ENCODE measurements at places on chromosomes 2 and 18.

- no peak for DNase-seq
These were observed 43.0 kb upstream of the HNMT start for GRCh38 chr2:137921105-137921880.

DNA sequence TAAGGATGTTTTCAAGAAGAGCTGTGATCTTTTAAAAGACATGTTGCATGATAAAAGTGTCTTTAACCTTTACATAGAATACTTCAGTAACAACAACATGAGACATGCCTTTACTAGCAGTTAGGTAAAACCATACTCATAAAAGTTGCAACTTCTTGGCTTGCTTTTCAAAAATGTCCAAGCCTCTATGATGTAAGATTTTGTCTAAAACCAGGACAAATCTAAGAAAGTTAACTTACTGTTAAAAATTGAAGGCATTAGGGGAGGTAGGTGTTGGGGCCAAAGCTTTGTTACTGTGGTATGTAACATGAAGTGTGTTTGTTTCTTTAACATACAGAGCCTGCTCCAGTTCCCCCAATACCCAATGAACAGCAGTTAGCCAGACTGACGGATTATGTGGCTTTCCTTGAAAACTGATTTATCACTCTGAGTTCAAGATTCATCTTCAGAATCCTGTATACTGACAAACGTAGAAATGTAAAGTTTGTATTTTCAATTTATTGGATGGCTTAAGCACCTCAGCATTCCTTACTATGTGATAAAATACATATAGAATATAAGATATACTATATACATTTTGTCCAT is 11.7 kb downstream of the COPS8 start:
- DNase-seq: no peak

GRCh38 chr2:38217401-38218188 is 141.6 kb upstream of the CYP1B1 start:
- DNase-seq: no peak

DNA sequence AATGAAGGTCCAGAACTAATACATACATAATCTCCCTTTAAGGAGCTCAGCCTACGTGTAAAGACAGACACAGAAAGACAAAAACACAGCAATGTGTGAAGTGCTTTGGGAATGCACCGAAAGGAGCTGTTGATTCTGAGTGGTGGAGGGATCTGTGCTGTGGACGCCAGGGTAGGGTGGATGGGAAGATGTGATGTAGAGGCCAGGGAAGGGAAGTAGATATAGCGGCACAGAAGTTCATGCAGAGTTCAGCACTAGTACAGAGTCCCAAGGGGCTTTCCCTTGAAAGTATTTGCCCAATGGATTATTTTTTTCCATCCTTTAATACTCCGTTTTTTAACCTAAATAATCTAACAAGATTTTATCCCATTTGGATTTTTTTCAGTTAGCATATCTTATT is 32.1 kb upstream of the DOCK10 start:
- DNase-seq: no peak

DNA sequence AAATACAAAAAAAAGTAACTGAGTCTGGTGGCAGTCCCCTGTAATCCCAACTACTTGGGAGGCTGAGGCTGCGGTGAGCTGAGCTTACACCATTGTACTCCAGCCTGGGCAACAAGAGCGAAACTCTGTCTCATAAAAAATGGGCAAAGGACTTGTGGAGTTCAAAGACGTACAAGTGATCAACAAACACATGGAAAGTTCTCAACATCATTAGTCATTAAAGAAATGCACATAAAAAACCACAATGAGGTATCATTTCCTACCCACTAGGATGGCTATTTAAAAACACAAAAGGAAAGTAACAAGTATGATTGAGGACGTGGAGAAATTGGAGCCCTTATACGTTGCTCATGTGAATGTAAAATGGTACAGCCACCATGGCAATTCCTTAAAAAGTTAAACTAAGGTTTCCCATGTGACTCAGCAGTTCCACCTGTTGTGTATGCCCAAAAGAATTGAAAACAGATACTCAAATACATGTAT is 52.3 kb downstream of the RAB10 start:
- no peak for DNase-seq

DNA sequence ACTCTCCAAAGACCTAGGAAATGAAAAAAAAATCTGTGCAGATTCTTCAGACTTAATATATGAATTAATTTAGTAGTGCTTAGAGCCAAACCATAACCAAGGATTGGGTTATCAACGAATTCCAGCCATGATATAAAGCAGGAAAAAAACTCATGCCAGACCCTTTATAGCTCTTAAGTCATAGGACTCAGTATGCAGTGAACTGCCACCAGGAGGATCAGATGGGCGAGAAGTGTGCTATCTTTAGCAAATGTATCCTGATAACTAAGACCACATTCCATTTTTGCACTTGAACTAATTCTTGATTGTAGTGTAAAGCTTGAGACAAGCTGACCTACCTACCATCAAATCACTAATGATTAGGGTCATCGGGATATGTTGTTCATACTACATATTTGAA is 178.1 kb downstream of the IKZF2 start:
- DNase-seq: no peak

Measured in stimulated activated naive CD4-positive, alpha-beta T cell treated with Interleukin-2 at 50 U/mL for 16 hours (primary cell).